ENCODE measurements at places on chromosomes 6 and 20.

GRCh38 chr6:44498436-44498835 is 110.9 kb downstream of the CDC5L start:
- DNase-seq: no peak

DNA sequence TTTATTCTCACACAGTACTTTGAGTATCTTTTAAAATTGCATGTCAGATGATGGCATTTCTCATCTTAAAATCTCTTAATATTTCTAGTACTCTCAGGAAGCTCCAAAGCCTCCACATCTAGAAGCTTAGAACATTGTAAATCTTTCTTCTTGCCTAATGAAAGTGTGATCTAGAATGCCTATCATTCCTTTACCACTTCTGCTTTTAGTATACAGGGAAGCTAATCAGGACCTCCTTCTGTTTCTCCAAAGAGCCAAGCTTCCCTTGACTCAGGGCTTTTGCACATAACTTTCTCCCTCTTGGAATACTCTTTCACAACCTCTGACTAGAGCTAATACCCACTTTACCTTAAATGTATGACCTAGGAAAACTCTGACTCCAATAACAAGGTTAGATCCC is 7.5 kb upstream of the ELOVL4 start:
- no peak for DNase-seq

GRCh38 chr6:154280521-154280920 is 76.1 kb downstream of the IPCEF1 start:
- no peak for DNase-seq

DNA sequence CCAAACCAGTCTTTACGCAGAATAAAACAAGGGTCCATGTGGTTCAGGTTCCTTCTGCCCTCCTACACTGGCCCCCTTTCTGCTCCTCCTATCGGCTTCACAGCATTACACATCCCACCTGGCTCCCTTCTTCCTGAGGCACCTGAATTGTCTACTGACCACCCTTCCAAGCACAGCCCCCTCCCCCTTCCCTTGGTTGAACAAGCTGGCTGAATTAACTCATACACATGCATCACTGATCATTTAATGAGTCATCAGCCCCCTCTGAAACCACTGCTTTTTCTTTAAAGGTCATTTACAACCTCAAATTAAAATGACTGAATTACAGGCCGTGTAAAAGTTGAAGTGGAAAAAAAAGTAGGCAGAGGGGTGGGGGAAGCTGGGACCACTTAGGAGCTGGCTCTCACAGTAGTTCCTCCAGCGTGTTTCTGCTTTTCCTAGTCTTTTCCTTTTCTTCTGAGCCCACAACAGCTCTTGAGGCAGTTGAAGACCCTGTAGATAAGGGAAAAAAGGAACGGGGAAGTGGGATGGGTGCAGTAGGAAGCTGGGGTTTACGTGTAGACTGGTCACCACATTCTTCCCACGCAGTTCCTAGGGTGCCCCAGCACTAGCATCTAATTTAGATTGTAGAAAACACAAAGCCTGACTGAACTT is 67.6 kb downstream of the FYN start:
- no peak for DNase-seq

GRCh38 chr6:2977799-2978590 is 6.6 kb upstream of the SERPINB6 start:
- no peak for DNase-seq

Data from activated CD8-positive, alpha-beta memory T cell treated with anti-CD3 and anti-CD28 coated beads for 1 hour (primary cell).